Astrocyte of the spinal cord (primary cell): ENCODE measurements at places on chromosomes 12 and 14.

GRCh38 chr12:130508847-130509246 lies 171.2 kb downstream of the PIWIL1 start:
- DNase-seq: no peak

DNA sequence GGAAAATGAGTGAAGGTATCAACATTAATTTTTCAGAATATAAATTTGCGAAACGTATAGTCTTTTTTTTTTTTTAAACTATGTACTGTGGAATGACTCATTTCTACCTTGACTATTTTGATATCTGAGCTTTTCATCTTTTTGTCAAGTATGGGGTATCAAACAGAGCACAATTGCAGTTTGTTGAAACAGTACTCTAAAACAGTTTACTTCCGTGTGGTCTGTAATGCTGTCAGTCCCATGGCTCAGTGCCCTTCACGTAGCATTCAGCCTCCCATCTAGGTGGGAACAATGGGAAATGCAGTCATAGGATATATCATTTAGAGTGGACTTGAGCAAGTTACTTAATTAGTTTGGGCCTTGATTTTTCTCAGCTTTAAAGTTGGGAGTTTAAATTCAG lies 139.5 kb downstream of the ERC1 start:
- no peak for DNase-seq

DNA sequence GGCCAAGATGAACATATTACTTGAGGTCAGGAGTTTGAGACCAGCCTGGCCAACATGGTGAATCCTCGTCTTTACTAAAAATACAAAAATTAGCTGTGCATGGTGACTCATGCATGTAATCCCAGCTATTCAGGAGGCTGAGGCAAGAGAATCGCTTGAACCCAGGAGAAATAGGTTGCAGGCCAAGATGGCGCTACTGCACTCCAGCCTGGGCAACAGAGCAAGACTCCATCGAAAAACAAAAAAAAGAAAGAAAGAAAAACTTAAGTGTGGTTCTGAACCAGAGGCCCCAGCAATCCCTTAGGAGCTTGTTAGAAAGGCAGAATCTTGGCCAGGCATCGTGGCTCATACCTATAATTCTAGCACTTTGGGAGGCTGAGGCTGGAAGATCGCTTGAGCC lies 24.5 kb downstream of the SVOP start:
- DNase-seq: no peak

DNA sequence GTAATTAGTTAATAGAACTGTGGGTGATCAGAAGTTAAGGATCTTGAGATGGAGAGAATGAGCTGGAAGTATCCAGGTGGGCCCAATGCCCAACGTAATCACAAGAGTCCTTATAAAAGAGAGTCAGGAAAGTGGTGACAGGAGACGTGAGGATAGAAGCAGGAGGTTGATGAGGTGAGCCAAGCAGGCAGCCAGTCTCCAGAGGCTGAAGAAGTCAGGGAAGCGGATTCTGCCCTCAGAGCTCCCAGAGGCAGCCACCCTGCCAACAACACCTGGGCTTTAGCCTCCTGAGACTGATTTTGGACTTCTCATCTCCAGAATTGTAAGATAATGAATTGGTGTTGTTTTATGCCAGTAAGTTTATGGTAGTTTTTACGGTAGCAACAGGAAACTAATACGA lies 10.1 kb upstream of the SAV1 start:
- no peak for DNase-seq

DNA sequence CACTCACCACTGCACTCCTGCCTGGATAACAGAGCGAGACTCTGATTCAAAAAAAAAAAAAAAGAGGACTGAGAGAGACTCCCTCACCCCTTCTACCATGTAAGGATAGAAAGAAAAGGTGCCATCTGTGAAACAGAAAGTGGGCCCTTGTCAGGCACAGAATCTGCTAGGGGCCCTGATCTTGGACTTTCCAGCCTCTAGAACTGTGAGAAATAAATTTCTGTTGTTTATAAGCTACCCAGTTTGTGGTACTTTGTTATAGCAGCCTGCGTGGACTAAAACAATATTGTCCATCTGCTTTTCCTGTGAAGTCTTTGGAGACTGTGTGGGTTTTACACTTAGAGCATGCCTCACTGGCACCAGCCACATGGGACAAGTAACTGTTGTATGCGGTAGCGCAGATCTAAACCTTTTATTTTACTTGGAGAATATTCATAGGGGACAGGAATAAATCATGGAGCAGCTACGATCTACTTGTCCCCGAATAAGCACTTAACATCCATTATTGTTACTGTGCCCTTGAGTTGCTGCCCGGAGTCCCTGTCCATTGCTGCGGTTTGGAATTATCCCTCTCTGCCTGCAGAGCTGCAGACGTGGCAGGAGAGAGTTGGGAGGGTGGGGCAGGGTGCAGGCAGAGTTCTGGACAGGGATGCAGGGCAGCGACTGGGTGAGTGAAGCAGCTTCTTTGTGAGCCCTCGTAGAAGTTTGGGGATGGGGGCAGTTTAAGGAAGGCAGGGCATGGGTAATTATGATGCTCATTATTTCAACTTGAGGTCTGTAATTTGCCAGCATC lies 52.4 kb upstream of the STON2 start:
- no peak for DNase-seq

GRCh38 chr12:112303004-112303403 lies 79.2 kb downstream of the HECTD4 start:
- DNase-seq: peak; percentile 85

DNA sequence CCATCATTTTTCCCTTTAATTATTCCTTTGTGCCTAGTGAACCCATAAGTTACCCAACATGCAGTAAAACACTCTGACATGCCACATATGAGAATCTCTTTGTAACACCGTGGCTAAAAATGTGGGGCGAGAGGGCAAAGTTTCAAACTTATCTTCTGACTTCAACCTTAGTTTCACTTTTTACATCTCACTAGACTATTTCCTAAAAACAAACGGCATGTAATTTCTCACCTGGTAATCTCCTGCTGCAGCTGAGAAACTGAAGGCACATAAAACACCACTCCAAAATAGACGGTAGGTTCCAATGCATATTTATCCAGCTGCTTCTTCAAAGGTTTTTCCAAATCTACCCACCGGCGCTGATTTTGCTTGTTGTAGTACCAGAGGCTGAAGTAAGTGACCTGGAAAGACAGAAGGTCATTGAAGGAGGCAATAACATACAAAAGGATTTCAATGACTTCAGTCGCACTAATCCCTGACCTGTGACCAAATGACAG lies 37.9 kb downstream of the PTPN21 start:
- no peak for DNase-seq

DNA sequence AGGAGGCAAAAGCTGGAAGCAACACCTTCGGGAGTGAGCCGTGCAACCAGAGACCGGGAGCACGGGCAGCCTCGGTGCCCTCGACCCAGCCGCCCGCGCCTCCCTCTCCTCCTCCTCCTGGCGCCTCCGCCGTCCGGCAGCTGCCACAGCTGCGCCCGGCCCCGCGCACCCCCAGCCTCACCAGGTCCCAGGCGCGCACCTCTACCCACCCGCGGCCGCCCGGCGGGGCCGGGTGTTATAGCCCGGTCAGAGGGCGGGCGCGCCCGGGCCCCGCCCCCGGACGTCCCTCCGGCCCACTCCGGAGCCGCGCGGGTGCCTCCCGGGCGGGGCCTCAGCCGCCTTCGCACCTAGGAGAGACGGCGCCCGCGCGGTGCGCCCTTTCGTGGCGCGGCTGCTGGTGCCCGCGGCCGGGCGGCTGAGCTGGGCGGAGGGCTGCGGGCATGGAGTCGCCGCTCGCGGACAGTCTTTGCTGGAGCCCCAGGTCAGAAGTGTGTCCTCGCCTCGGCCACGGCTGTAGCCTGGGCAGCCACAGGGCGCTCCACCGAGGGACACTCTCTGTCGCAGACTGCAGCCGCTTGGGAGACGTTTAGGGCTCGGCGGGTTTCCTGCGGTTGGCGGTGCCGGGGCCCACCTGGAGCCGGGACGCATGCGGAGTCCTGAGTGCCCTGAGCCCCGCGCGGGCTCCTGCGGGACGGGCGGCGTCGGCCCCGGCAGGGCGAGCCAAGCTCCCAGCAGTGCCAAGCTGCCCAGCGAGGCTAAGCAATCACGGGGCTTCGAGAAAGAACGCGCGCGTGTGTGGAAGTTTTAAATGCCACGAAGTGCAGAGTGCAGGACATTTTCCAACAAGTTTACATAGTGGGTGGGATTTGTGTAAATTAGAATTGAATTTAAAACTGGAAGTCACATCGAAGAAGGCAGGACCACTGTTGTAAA lies at the start of gene CPM:
TSS of gene CPM (minus strand) at position 211 of the 933 bp plus-strand sequence. CDS start 334 bp downstream, outside the sequence.
- DNase-seq: no peak
